ENCODE measurements at places on chromosomes 6 and 20.

- DNase-seq, result no peak
Observed at GRCh38 chr20:48604426-48604825, 223.4 kb downstream of the PREX1 start.

DNA sequence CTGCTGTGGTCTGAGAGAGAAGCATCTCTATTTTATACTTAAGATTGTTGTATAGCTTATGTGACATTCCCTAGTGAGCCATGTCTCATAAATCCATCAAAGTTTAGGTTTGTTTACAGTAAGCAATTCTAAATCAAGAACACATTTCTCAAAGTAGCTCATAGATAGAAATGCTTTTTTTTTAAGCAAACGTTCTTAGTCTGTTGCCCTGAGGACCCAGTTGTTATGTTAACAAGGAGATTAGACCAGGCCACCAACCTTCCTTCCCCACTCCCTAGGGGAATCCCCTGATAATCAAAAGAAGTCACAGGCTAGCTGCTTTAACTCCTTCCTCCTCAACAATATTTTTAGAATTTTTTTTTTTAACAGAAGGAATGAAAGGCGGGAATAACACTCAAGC is 169.0 kb downstream of the FUT9 start:
- no peak for DNase-seq

DNA sequence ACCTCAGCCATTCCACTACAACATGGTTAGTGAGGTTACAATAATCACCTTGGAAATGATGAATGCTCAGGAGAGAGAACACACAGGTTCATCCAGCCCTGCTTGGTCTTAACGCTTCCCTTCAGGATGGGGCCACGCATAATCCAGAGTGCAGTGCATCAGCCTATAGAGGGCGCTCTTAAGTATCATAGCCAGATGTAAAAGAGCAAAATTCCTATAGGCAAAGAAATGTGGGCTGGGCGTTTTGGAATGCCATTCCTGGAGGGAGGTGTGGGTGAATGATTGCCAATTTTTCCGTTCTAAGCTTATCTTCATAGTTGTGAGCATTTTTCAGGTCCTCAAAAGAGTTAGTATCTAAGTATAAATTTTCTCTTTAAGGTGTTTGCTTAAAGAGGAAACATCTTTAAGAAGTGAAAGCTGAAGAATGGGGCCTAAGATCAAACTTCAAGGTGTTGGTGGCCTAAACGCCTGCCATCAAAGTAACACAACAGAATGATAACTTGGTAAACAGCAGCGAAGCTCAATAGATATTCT is 1.8 kb downstream of the RIPOR2 start:
- no peak for DNase-seq

DNA sequence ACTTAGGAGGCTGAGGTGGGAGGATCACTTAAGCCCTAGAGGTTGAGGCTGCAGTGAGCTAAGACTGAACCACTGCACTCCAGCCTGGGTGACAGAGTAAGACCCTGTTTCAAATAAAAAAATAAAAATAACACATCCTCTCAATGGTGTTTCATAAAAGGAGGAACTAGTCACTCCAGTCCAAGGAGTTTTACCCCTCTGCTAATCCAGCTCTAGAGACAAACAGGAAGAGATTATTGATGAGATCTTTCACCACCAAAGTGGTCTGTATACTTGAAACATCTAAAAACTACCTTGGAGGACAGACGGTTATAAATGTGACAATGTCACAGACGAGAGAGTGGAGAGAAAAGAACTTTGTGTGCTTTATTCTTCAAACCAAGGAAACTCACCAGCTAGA is 58.2 kb downstream of the PIGU start:
- no peak for DNase-seq

GRCh38 chr6:52728394-52728793 is 34.9 kb downstream of the GSTA2 start:
- DNase-seq, result no peak

DNA sequence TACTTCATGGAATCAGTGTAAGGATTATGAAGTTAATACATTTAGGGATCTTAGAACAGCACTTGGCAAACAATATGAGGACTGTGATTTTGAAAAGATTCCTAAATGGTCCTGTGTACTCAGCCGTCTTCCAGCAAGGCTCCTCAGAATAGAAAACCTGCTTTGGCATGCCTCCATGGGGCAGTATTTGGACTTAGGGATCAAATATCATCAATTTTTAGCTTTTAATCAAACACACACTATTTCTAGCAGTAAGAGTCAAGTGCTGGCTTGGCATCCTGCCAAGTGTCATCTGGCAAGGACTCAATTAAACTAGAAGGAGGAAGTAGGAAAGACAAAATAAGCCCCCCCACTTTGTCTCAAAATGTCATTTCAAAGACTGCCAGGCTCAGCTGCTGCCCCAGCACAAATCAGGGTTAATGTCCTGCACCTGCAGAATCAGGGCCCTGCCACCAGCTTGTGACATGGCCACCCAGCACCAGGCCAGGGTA is 40.8 kb downstream of the IYD start:
- no peak for DNase-seq

DNA sequence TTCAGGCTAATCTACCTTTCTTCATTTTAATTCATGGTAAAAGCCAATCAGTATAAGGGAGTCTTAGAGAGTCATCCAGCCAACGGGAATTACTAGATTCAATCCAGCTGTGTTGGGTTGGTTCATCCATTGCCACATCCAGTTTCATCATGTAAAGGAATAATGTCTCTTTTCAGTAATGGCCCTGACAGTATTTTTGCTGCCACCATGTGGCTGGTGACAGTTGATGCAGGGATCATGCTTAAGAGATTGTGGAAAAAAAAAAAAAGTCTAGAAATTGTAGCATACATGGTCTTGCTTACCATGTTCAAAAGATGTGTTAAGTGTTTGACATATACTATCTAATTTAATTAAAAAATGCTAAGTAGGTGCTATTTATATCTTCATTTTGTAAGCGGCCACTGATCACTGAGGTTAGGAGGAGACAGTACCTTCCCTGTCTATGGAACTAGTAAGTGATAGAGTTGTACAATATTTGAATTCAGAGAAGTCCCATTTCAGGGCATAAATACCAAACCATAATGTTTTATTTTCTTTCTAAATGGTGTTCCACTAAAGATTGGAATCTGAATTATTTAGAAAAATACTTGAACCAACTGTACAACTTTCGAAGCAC is 135.9 kb downstream of the KHDRBS2 start:
- DNase-seq, result no peak

- DNase-seq, result no peak
Observed at GRCh38 chr6:160505970-160506369, 157.8 kb downstream of the SLC22A3 start.

DNA sequence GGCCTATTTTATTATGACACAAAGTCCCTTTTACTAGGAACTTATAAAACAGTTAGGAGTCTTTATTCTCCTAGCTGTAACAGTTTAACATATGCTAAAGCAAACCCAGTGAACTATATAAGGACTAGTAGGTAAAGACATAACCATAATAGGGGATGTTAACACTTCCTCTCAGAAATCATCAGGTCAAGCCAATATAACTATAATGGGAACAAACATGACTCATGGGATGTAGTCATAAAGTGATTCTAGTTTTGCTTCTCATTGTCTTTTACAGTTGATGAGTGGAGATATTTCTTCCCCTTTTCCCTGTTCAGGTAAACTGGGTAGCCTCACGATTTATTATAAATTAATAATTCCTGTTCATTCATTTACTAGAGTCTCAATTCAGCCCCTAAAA is 9.7 kb downstream of the PTCHD4 start:
- DNase-seq, result no peak

GRCh38 chr20:21324126-21324525 is 21.0 kb downstream of the XRN2 start:
- no peak for DNase-seq

GRCh38 chr6:168415993-168416530 is 24.9 kb upstream of the SMOC2 start:
- DNase-seq, result no peak

DNA sequence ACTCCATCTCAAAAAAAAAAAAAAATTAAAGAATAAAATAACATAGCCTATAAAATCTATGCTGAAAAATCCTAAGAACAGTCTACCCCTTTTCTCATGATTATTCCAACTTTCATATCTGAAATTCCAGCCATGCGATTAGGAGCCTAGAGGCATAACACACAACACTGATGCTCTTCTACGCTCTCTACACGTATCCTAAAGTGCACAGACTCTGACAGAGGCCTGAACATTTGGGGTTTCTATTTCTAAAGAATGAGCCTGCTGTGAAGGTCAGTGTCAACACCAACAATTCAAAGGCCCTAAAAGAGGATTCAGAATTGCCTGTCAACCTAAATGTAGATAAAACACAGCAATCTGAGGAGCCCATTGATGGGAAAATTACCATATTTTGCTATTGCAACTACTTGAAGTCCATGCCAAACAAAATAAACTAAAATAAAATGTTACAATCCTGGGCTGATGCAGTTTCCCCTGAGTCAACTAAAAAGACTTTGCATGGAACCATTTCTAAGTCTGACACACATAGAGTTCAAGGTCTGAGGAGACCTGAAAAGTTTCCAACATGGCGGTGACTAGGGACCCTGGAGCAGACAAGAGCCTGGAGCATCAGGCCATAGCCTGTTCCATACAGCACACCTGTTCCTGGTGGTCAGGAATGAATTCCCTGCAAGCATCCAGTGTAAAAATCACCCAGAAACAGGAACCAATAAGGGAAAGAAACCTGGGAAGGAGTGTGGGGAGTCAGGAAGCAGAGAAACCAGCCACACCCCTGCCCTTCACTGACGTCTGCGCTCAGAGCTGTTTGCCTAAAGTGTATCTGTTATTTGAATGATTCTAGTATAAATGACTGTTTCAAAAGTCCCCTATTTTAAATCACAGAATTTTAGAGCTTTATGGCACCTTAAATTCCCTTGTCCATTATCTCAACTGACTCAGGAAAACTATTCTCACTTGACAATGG is 11.8 kb downstream of the NINL start:
- no peak for DNase-seq

GRCh38 chr6:63804381-63804956 is 168.9 kb downstream of the PHF3 start:
- DNase-seq, result no peak

GRCh38 chr20:62814709-62815065 is 2.2 kb upstream of the COL9A3 start:
- no peak for DNase-seq

- no peak for DNase-seq
Observed at GRCh38 chr6:137264311-137265075, 45.3 kb upstream of the IFNGR1 start.

- DNase-seq, result no peak
Observed at GRCh38 chr20:7540923-7541322, 399.3 kb downstream of the HAO1 start.
